T follicular helper cell (primary cell): ENCODE measurements at places on chromosomes 2 and 18.

DNA sequence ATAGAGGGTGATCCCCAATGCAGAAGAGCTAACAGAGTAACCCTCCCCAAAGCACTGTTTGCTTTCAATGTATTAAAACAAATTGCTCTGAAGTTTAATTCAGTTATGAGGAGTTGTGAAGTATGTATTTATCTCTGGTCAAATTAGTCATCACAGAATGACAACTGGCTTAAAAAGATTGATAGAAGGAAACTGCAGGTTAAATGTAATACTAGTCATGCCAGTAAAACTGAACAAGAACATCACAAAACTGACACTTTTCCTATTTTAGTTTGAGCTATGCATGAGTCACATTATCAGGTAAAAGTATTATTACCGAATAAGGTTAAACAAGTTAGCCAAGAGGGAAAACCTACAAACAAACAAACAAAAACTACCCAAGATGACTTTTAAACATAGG lies 99.0 kb upstream of the ACVR1C start:
- no peak for DNase-seq

DNA sequence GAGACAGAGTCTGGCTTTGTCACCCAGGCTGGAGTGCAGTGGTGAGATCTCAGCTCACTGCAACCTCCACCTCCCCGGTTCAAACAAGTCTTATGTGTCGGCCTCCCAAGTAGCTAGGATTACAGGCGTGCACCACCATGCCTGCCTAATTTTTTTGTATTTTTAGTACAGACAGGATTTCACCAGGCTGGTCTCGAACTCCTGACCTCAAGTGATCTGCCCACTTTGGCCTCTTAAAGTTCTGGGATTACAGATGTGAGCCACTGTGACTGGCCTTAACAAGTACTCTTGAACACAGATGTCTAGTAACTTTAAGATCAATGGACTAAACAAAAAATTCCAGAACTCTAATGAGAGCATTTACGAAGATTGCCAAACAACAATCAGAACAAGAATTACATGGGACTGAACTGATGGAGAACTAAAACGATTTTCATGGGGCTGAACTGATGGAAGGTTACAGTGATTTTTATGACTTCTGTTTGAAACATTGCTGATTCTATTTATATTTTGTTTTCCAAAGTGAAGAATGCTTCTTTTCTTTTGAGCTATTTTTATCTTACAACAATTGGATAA lies 46.5 kb upstream of the ST3GAL5 start:
- no peak for DNase-seq

GRCh38 chr2:16565481-16565880 lies 100.2 kb downstream of the CYRIA start:
- DNase-seq: no peak

DNA sequence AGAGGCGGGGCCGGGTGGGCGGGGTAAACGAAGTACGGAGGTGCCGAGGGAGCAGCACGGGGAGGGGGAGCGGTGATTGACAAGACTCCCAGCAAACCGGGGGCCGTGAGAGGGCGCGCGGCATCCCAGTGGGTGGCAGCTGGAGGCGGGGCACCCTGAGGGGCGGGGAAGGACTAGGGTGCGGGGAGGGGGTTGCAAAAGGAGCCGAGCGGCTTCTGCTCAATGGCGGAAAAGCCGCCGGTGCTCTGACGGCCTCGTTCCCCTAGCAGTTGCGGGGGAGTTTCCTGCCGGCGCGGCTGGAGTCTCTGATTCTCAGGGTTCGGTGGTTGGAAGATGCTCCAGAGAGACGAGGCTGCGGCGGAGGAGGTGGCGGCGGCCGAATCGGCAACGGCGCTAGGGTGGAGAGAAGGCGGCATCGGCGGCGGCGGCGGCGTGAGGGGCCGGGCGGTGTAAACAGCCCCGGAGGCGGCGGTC lies at the start of gene PPM1B:
Gene PPM1B, plus strand, starts transcription at position 195 of the 474 bp plus-strand sequence. CDS start 32,325 bp downstream, outside the sequence.
- DNase-seq: peak; percentile 100

DNA sequence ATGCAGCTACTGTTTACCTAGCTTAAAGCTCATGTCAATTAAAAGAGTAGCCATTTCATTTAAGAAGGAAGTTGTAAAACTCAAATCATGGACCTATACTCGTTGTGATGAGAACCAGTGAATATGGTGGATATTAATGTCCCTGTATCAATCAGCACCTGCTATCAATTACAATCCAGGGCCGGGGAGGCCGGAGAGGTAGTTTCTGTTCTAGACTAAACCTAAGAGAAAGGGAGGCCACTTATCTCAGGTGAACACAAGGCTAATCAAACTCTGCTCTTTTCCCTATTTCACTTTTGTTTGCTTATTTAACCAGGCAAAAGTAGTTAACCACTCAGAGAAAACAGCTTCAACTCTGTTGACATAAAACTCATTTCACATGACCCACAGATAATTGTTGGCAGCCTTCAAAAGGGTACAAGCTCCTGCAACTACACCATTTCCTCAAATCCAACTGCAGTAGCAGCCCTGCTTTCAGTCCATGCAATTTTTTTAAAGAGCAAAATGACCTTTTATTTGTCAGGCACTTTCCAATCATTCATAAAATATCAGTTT lies 27.8 kb upstream of the SLC9A2 start:
- no peak for DNase-seq

GRCh38 chr18:30175061-30175574 lies 867.4 kb downstream of the DSC3 start:
- no peak for DNase-seq

GRCh38 chr18:8706791-8707555 lies 1.6 kb downstream of the MTCL1 start:
- no peak for DNase-seq

DNA sequence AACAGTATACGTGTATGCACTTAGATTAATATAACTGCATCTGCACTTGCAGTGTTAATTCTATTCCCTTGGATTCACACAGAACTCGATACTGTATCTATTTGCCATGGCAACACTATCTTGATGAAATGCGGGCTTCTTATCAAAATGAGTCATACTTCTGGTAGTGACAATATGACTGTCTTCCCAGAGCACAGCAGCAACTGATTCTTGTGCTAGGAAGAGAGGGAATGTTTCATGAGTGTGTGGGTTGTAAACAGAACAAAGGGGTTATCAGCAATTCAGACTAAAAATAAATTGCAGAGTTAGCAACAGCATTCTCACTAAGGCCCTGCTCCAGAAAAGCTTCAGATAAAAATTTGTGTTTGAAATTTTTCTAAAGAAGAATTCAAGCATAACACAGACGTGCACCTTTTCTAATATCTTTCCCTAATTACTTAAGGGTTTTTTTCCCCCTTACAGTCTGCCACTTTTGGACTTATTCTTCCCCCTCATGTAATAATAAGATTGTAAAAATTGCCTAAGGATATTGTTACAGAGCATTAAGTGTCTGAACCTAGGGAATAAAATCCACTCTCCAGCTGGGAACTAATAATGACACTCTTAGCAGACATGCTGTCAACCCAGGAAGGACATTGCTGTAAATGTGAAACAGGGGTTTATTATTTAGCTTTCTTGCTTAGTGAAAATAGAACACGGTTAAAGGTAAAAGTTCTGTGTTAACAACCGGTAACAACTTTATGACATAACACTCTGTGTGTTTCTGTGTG lies 99.9 kb upstream of the SLC38A11 start:
- DNase-seq: no peak
